ENCODE measurements at places on chromosomes 1 and 21. TPM values are rescaled to one million over a fixed set of nuclear protein-coding genes. Genes with fewer than 3 reads are reported as not detected.

ZFP69B gene
- total RNA-seq = 1.2 TPM

KCNQ4 gene
- 0.46 TPM for total RNA-seq

PRKAA2 gene
- 0.78 TPM for total RNA-seq

C4BPA gene
- 272 TPM for total RNA-seq

YTHDF2 gene
- total RNA-seq = 40.1 TPM

CFAP141 gene
- total RNA-seq = not detected

- DNase-seq = no peak
- H3K4me3 ChIP-seq = no peak overlapping the region
- no peak overlapping the region for H3K27ac ChIP-seq
- no peaks in the 10 kb centered on the region for H3K27me3 ChIP-seq
Observed at GRCh38 chr1:36472656-36473055, 8.5 kb upstream of the MRPS15 start.

DNA sequence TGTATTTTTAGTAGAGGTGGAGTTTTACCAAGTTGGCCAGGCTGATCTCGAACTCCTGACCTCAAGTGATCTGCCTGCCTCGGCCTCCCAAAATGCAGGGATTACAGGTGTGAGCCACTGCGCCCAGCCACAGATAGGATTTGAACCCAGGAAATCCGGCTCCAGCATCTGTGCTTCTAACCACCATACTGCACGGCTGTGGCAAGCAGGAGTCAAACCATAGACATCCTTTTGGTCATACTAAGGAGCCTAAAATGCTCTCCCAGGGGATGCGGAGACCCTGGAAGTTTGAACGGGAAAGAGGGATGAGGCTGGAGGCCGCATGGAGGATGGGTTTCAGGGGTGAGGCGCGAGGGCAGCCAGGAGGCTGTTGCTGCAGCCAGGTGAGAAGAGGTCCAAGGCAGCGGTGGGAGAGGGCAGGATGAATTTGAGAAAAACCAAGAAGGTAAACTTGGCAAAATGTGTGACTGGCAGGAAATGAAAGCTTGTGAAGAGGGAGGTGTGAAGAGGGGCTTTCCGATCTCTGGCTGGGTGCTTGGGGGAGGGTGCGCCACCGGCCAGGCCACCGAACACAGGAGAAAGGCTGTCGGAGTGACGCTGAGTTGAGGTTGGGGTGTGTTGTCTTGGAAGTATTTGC is 24.0 kb upstream of the CDK18 start:
- H3K27ac ChIP-seq = no peak overlapping the region
- H3K27me3 ChIP-seq = no peaks in the 10 kb centered on the region
- no peak overlapping the region for H3K4me3 ChIP-seq
- no peaks in the 10 kb centered on the region for H3K36me3 ChIP-seq
- H3K4me1 ChIP-seq = no peaks in the 10 kb centered on the region

DNA sequence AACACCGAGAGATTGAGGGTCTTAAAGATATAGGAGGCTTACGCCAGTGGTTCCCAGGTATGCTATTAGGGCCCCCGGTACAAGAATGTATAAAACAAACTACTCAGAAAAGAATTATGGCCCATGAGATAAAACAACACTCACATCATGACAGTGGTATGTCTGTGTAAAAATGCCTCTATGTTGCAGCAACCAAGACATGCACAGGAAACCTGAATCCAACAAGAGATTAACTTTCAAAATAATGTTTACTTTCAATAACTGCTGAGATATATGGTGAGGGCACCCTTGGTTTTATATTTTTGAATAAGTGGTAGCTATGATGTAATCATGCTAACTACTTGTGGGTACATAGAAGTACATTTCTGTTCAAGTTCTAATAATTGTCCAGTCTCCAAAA is 74.9 kb downstream of the PUM1 start:
- H3K27me3 ChIP-seq = no peaks in the 10 kb centered on the region
- H3K4me3 ChIP-seq = no peak overlapping the region
- peaks cover 7% of the 10 kb centered on the region for H3K36me3 ChIP-seq
- no peak for DNase-seq

GRCh38 chr1:207404849-207405525 is 49.1 kb upstream of the CR2 start:
- H3K27ac ChIP-seq = no peak overlapping the region
- H3K4me1 ChIP-seq = no peaks in the 10 kb centered on the region
- no peaks in the 10 kb centered on the region for H3K36me3 ChIP-seq
- H3K27me3 ChIP-seq = no peaks in the 10 kb centered on the region
- DNase-seq = no peak

DNA sequence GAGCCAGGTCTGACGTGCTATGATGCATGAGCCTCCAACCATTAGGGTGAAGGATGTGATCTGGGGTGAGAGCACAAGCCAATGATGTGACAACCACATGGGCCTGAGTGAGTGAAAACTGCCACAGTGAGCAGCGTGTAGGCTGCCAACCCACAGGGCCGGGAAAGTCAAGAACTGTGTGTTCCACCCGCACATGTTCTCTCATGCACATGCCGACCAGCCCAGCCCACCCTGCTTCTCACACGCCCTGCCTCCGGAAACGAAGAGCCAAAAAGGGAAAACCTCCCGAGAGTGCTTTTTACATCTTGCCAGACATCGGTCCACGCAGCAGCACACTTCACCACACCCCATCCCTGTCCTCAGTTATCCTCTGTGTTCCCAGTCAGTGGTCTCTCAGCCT is 197.0 kb downstream of the CACNA1E start:
- DNase-seq = peak; percentile 2
- H3K27me3 ChIP-seq = no peaks in the 10 kb centered on the region
- H3K27ac ChIP-seq = no peak overlapping the region
- H3K4me3 ChIP-seq = no peak overlapping the region
- no peaks in the 10 kb centered on the region for H3K4me1 ChIP-seq

GRCh38 chr1:221648201-221648600 is 93.7 kb downstream of the DUSP10 start:
- no peaks in the 10 kb centered on the region for H3K4me1 ChIP-seq
- H3K36me3 ChIP-seq = no peaks in the 10 kb centered on the region
- DNase-seq = no peak
- H3K27me3 ChIP-seq = no peaks in the 10 kb centered on the region

GRCh38 chr1:18657506-18658201 is 27.0 kb downstream of the PAX7 start:
- no peak overlapping the region for H3K27ac ChIP-seq
- no peaks in the 10 kb centered on the region for H3K36me3 ChIP-seq
- H3K27me3 ChIP-seq = no peaks in the 10 kb centered on the region
- DNase-seq = no peak
- no peaks in the 10 kb centered on the region for H3K4me1 ChIP-seq

DNA sequence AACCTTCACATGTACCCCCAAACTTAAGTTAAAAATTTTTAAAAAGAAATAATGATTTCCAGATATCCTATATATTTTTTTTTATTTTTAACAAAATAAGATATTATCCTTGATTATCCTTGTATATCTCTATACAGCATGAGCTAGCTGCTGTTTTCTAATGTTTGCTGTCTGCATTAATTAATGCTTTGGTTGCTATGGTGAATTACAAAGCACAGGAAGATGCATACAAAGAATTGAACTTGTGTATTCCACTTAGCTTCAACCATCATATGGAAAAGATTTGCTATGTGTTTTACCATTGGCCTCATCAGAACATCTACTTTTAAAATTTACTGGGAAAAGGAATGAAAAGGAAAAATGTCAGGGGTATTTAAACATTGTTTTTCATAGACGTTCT is 35.4 kb downstream of the VPS45 start:
- DNase-seq = no peak
- H3K27ac ChIP-seq = no peak overlapping the region
- H3K4me1 ChIP-seq = no peaks in the 10 kb centered on the region
